ENCODE measurements at places on chromosomes 3 and 15.

- no peak for DNase-seq
Measured at GRCh38 chr15:65076486-65077290, at the start of gene KBTBD13. TSS of gene KBTBD13 (plus strand) at chr15:65076746. CDS start at chr15:65076816, 70 bp downstream.

DNA sequence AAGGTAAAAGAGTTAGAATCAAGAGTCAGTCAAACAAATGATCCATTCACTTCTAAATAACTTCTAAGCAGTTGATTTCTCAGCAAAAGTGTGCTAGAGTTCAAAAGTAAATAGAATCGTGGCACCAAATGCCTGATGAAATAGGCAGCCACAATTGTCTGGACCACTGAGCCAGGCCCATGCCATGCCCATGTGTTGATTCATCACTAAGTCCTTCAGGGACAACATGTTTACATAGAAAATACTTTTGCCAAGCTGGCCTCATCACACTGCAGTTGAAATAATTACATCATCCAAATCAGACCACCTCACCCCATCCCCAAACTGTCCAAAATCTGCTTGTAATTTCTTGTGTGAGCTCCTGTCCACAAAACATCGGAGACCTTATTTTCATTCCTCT is 216.3 kb downstream of the IGSF11 start:
- peak; percentile 8 for DNase-seq

DNA sequence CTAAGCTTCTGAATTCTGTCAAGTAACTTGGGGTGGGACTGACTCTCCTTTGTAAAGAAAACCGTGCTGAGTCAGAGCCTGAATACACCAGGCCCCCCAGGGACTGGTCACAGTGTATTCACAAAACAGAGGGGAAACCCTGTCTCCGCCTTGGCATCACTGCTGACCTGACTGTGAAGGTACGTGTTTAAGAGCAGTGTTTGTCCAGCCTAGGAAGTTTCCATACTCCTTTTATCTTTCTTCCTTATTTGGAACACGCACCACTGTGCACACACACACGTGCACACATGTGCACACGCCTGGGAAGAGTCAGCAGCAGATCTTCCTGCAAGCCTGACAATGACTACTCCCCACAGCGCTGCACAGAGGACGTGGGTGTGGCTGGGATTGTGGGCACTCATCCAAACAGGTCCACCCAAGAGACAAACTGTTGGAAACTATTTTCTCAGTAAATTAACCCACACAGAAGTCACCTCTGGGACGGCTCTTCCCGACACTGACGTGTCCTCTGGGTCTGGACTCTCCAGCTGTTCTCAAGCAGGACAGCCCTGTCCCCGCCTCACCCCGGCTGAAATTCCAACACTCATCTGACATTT is 87.7 kb downstream of the ATP10A start:
- peak; percentile 27 for DNase-seq

GRCh38 chr3:147390589-147391569 is 15.5 kb downstream of the ZIC4 start:
- DNase-seq: no peak

GRCh38 chr3:143367171-143367570 is 247.6 kb downstream of the CHST2 start:
- DNase-seq: peak; percentile 6

GRCh38 chr3:8557298-8557697 is 55.7 kb downstream of the LMCD1 start:
- no peak for DNase-seq

DNA sequence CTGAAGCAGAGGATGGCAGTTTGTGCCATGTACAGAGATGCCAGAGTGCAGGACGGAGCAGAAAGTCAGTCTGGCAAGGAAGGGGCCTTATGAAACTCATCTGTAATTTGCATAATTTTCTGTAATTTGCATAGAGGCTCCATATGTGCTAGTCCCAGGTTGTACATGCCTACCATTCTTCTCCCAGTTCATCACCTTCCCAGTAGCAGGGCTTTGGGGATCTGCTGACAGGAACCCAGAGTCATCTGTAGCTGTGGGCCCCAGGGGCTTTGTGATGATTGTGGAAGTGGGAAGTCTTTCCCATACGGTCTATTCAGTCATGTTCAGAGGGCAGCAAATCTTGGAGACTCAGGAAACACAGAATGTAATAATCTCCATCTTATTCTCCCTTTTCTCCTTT is 42.4 kb upstream of the SIAH2 start:
- DNase-seq: no peak

DNA sequence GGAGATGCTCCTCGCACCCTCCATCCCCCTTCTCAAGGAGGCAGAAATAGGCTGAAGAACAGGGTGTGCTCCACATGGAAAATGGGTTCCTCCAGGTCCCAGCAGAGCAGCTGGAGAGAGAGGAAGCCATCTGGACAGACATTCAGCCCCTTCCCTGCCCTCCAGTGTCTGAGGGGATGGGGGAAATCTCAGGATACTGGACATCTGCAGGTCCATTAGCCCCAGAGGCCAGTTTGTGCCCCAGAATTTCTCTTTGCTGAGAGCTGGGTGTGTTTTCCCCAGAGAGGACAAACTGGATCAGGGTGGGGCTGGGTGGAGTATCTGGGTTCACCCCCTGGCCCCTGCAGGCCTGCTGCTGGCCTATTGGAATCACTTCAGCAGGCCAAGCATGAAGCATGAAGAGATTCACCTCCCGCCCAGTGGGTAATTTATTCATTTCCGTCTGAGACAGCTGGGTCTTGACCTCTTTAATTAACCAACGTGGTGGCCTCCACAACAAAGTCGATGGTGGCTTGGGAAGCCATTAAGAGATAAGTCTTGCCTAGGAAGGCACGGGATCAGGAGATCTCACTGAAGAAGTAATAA is 4.6 kb downstream of the FAM3D start:
- no peak for DNase-seq

DNA sequence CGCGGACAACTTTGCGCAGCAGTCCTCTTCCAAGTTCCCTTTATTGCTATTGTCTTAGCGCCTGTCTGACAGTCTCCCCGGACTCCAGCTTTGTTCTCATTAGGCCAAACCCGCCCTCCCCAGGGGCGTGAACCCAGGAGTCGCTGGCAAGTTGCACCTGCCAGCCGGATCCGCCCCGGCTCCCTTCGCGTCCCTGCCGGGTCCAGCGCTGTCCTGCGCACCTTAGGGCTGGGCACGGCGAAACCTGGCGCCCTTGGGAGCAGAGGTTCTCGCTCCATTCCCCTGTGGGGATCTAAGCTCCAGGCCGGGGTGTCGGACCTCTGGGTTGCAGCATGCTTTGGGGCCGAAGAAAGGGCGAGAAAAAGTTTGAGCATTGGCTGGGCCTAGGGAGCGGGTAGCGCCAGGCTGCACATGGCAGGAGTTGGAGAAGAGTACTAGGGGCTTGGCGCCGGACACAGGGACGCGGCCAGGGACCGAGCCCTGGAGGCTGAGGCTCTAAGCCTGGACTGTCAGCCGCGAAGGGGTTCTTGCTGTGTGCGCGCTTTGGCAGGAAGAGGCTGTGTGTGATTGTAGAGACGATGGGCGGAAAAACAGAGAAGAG is 335.1 kb upstream of the THRB start:
- no peak for DNase-seq

DNA sequence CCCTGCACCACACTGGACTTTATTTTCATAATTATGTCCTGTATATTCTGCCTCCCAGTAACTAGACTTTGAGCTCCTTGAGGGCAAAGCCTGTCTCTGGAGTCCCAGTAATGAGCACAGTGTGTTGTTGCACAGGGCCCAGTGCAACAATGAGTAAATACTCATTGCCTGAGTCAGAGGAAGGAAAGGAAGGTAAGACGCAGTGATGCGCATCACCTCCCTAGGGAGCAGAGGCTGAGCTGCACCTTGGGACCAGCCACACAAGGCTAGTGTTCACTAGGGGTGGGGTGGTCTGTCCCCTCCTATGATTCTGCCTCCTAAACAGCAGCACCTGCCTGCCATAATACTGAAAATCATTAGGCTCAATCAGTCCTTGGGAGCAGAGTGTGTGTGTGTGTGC is 86.6 kb upstream of the ADAMTSL3 start:
- DNase-seq: no peak

- DNase-seq: no peak
Measured at GRCh38 chr3:148036331-148036876, 627.2 kb downstream of the ZIC1 start.

DNA sequence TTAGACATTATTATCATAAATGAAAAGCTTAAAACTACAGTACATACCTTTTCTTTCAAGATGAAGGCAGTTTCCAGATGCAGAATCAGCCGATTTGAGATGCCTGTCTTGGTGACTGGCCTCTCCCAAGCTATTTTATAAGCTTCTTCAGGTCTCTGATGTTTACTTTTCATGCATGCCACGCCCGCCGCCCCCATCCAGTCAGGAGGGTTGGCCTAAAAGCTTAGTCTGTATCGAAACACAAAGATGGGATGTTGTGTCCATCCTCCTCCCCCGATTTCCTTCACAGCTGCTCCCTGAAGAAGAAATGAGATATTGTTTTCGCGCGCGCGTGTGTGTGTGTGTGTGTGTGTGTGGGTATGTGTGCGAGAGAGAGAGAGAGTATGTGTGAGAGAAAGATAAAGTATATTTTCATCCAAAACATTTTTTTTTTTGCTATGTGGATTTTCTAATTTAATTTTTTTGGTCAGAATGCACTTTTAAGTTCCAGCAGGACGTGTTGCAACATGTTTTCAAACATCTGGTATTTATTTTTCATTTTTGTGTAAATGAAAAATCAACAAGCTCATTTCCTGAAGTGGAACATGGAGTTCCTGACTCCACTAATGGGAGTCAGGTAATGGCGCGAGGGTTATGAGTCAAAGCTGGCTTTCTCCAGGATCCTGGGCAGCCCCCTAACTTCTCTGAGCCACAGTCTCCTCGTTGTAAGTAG is at the start of gene APOD:
Gene APOD (minus strand): TSS at position 110 of the 712 bp plus-strand sequence. CDS start 4,479 bp downstream, outside the sequence.
- DNase-seq: no peak

- DNase-seq: no peak
Measured at GRCh38 chr15:52734329-52734728, 55.1 kb upstream of the ATOSA start.

- DNase-seq: no peak
Measured at GRCh38 chr15:79294075-79294474, 11.6 kb downstream of the ANKRD34C start.
